ENCODE measurements at places on chromosomes 6 and 20.
A peak's percentile ranks its signal among the peaks of the same experiment; 100 is the strongest.

DNA sequence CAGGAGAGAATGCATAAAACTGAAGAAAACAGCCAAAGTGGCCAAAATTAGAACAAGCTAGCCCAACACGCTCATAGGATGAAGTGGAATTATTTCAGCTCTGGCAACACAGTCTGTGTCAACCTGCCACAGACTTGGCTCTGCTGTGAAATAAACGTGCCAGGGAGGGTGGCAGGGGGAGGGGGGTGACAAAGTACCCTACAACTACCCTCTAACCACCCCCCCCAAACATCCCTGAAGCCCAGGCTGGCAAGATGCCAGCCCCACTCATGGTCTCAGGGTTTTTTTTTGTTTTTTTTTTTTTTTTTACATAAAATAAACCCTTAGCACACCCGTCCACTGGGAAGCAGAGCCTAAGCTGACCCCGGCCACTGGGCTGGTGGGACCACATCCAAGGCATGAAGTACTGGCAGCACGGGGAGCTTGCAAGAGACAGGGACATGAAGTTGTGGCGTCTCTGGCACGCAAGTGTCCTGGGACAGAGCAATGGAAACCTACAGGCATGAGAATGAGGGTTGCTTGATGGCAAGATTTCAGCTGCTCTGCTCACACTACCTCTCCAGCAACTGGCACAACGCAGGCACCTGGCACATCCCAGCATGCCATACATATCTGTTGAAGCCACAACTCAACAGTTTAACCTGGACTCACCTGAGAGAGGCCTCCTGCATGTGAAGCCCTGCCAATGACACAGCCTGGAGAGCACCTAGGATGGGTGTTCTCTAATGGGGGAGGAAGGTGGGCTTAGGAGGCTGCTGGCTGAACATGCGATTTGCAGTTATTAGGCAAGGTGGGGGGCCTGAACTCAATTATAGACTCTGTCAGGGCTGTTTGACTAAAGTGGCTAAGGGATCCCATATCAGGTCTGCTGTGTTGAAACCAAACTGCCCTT, 76.4 kb downstream of the TRAM2 start:
- DNase-seq, result no peak

- no peak for DNase-seq
These were observed 7.2 kb upstream of the ABHD12 start for GRCh38 chr20:25397821-25398220.

DNA sequence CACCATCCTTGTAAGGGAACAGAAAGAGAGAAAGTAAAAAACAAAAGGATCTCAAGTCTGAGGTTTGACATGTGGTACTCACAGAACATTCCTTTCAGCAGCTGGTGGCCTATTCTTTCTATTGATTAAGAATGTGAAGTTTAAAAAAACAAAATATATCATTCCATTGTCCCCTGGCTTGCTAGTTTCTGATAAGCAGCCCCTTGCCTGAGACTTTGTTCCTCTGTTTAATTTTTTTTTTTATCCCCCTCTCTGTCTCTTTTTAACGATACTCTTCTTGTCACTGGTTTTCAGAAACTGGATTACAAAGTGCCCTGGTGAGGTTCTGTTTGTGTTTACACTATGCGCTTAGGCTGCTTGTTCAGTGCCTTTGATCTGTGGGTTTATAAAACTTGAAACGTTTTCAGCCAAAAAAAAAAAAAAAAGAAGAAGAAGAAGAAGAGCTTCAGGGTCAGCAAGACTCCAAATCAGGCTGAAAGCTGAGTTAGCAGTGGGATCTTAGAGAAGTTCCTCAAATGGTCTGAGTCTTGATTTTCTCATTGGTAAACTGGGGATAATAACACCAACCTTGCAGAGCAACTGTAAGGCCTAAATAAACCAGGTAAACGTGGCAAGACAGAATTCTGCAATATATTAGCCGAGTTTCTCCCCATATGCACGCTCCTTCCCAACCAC, 45.1 kb upstream of the SLC22A23 start:
- DNase-seq, result no peak

GRCh38 chr6:33745548-33745947, 1.2 kb downstream of the IP6K3 start:
- no peak for DNase-seq

DNA sequence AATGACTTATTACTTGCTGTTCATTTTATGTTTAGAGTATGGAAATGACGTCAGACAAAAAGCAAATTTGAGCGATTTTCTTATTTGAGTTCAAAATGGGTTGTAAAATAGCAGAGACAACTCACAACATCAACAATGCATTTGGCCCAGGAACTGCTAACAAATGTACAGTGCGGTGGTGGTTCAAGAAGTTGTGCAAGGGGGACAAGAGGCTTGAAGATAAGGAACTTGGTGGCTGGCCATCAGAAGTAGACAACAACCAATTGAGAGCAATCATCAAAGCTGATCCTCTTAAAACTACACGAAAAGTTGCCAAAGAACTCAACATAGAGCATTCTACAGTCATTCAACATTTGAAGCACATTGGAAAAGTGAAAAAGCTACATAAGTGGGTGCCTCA, 43.8 kb downstream of the REV3L start:
- DNase-seq, result no peak

DNA sequence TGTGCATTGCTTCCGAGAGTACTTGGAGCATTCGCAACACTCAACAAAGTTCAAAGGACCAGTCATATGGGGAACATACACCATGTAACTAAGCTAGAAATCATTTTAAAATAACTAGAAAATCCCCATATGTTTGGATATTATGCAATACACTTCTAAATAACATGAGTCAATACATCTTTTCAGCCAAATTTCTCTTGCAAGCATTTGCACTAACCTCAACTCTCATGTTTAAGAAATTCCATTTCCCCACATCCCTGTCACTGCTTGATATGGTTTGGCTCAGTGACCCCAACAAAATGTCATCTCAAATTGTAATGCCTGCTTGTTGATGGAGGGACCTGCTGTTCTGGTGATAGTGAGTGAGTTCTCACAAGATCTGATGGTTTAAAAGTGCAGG, 85.7 kb upstream of the CST7 start:
- DNase-seq, result no peak

- DNase-seq, result no peak
These were observed 105.3 kb upstream of the KHDRBS2 start for GRCh38 chr6:62391358-62391757.

- DNase-seq, result no peak
These were observed 140.5 kb upstream of the TNFAIP3 start for GRCh38 chr6:137726582-137726981.

GRCh38 chr20:19934792-19935491, 82.2 kb upstream of the NAA20 start:
- no peak for DNase-seq

GRCh38 chr20:45905505-45906079, 6.4 kb downstream of the PLTP start:
- DNase-seq, result no peak

GRCh38 chr6:110933912-110934311, 24.6 kb upstream of the GTF3C6 start:
- DNase-seq, result no peak

DNA sequence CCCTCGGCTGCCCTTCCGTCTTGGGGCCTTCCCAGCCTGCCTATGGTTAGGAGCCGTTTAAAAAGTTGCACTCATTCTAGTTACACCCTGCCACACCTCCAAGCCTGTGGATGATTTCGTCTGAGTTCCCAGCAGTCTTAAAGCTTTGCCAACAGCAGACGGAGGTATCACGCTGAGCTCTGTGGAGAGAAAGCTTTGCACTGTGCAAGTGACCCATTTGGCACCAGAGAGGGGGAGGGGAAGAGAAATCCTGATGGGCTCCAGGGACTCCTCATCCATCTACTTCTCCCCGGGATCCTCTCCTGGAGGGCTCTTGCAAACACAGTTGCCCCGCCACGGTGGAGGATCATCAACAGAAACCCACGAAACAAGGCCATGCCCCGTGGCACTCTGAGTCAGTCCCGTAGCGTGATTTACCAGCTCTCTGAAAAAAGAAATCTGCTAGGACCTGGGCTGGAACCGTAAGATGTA, 98.8 kb upstream of the CITED2 start:
- no peak for DNase-seq

DNA sequence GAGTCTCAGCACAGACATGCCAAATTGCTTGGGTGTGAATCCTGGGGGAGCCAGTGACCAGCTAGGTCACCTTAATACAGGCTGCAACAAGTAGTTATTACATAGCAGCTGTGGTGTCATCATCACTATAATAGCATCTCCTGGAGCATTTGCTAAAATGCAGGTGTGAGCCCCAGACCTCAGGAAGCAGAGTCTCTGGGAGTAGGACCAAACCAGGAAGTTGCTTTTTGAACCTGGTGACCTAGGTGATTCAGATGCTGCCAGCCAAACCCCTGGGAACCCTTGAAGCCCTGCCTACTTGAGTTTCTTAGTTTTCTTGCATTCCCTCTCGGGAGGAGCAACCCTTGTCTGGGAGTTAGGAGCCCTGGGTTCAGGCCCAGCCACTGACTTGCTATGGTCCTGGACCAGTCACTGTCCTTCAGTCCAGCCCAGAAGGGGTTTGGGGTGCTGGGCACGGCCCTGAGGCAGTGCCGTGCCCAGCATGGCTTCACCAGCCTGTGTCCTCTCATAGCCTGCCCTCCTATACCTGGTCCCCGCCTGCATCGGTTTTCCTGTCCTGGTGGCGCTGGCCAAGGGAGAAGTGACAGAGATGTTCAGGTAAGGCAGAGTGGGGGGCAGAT, 39.3 kb upstream of the ID1 start:
- DNase-seq, result no peak

- no peak for DNase-seq
These were observed 1.9 kb upstream of the TULP1 start for GRCh38 chr6:35514587-35514986.

- DNase-seq, result no peak
These were observed 6.6 kb downstream of the PLCB4 start for GRCh38 chr20:9075264-9076095.

DNA sequence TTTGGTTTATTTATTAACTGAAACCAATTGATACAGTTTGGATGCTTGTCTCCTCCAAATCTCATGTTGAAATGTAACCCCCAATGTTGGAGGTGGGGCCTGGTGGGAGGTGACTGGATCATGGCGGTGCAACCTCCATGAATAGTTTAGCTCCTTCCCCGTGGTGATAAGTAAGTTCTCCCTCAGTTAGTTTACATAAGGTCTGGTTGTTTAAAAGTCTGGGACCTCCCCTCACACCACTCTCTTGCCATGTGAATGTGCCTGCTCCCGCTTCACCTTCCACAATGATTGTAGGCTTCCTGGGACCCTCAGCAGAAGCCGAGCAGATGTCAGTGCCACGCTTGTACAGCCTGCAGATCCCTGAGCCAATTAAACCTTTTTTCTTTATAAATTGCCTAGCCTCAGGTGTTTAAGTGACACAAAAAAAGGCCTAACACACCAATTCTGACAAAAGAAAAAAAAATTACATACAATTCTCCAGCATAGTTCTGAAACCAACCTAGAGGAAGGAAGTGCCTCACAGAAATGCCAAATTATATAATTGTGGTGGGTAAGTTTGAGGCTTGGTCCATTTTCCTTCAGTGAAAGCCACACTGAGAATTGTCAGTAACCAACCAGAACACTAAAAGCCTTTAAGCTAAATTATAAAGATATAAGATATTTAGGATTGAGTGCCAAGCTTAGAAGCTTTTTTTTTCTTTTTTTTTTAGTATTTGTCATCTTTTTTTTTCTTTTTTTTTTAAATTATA, 15.0 kb downstream of the MAP7 start:
- no peak for DNase-seq

DNA sequence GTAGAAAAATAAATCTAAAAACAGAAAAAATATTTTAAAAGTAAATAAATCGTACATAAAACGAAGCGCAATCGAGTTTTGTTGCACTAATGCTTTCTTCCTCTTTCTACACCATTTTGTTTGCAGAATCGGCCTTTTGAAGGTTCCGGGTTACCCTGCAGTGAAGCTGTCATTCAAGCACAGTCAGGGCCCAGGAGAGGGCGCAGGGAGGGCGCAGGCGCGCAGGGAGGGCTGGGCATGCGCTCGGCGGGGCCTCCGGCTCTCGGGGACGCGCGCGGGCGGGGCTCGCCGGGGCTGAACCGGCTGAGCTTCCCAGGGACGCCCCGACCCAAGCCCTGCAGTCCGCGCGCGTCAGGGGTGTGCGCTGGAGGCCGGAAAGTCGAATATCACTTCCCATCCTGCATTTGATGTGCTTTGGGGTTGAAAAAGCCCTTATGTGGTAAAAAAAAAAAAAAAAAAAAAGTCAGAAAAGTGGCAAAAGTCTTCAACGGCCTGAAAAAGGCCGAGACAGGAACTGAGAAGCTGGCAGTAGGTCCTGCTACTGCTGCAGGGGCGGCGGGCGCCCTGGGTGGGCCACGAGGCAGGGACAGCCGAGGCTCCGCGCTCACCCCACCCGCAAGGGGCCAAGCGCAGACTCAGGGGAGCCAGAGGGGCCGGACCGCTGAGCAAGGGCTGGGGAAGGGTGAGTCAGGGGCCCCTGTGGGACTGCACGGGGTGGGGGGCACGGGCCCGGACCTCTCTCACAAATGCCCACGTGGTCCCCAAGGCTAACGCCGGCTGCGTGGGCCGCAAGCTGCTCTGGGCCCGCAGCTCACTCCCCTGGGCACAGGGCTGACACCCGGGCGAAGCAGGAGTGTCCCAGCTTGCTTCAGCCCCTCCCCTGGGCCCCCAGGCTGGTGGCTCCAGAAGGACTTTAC, 40.5 kb downstream of the THBS2 start:
- DNase-seq, result peak; percentile 93

GRCh38 chr6:22381845-22382544, 85.2 kb upstream of the PRL start:
- DNase-seq, result no peak
